ENCODE measurements at places on chromosomes 1 and 21.

DNA sequence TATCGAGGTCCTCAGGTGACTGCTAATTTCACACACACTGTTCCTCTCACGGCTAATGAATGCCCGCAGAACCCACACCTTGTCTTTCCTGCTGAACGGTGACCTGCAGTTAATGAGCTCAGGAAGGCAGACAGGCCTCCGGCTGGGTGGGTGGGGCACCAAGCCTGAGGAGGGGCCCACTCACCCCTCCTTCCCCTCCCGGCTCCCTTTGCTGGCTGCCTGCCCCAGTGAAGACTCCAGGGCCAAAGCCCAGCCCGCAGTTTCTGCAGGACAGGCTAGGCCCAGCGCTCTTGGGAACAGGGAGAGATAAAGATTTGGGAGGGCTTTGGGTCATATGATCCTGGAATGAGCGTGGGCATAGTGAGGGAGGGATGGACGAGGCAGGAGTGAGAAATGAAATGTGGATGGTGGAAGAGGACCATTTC lies 26.4 kb downstream of the FOXO6 start:
- DNase-seq: no peak

- DNase-seq: no peak
Observed at GRCh38 chr1:185427264-185427663, 110.2 kb upstream of the IVNS1ABP start.

DNA sequence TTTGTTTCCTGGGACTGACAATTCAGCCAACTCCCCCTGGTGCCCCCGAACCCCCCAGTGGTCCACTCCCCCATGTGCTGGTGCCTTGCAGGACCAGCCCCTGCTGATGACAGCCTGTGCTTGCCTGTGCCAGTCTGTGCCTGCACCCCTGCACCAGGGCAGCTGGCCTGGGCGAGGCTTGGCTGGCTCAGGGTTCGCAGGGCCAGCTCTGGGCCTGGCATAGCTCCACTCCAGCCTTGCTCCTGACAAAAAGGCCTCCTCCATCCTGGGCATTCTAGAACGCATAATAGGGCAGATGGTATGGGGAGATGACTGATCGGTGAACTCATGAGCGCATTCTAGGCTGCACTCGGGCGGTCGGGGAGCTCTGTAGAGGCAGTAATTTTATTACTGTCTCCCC lies 5.4 kb downstream of the CNTN2 start:
- DNase-seq: no peak

DNA sequence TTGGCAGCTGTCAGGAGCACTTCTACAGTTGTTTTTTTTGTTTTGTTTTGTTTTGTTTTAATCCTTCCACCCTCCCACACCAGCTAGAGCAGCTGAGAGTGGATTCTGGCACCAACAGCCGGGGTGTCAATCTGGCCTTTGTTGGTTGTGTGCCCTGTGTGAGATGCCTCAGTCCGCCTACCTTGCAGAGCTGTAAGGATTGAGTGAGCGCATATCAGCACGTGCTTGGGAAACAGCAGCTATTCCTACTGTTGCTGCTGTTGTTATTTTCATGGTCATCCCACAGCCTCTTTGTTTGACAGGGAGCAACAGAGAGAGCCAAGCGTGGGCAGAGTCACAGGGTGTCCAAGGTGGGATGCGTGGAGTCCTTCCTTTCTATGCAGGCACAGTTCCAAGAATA lies 50.4 kb downstream of the PGBD5 start:
- DNase-seq: no peak

All from activated CD8-positive, alpha-beta memory T cell treated with anti-CD3 and anti-CD28 coated beads, Interleukin-2, amount 50 U/mL, for 48 hours (primary cell).